ENCODE measurements at places on chromosomes 12 and 14. TPM values are rescaled to one million over a fixed set of nuclear protein-coding genes. Genes with fewer than 3 reads are reported as not detected.

- no peak overlapping the region for H3K27ac ChIP-seq
- no peak overlapping the region for H3K4me3 ChIP-seq
- peaks cover 82% of the 10 kb centered on the region for H3K4me1 ChIP-seq
- DNase-seq = no peak
Observed at GRCh38 chr14:91233936-91234790, 10.3 kb downstream of the GPR68 start.

- H3K27ac ChIP-seq = no peak overlapping the region
- no peaks in the 10 kb centered on the region for H3K36me3 ChIP-seq
- H3K4me1 ChIP-seq = no peaks in the 10 kb centered on the region
- no peak overlapping the region for H3K4me3 ChIP-seq
- no peaks in the 10 kb centered on the region for H3K27me3 ChIP-seq
Observed at GRCh38 chr14:60220084-60220483, 28.9 kb upstream of the PPM1A start.

GRCh38 chr14:96039633-96040311 is 610 bp downstream of the C14orf132 start:
- no peaks in the 10 kb centered on the region for H3K36me3 ChIP-seq
- DNase-seq = no peak
- H3K4me1 ChIP-seq = peaks cover 17% of the 10 kb centered on the region

- no peak for DNase-seq
- no peaks in the 10 kb centered on the region for H3K27me3 ChIP-seq
- H3K4me1 ChIP-seq = peaks cover 31% of the 10 kb centered on the region
- H3K27ac ChIP-seq = no peak overlapping the region
Observed at GRCh38 chr12:57775563-57776246, 3.3 kb downstream of the EEF1AKMT3 start.

GRCh38 chr12:120759591-120760348 is 34.1 kb downstream of the ACADS start:
- no peak for DNase-seq
- peaks cover 2% of the 10 kb centered on the region for H3K27me3 ChIP-seq
- H3K36me3 ChIP-seq = peaks cover 17% of the 10 kb centered on the region
- H3K27ac ChIP-seq = peak overlapping the region; percentile 89
- H3K4me3 ChIP-seq = no peak overlapping the region

DNA sequence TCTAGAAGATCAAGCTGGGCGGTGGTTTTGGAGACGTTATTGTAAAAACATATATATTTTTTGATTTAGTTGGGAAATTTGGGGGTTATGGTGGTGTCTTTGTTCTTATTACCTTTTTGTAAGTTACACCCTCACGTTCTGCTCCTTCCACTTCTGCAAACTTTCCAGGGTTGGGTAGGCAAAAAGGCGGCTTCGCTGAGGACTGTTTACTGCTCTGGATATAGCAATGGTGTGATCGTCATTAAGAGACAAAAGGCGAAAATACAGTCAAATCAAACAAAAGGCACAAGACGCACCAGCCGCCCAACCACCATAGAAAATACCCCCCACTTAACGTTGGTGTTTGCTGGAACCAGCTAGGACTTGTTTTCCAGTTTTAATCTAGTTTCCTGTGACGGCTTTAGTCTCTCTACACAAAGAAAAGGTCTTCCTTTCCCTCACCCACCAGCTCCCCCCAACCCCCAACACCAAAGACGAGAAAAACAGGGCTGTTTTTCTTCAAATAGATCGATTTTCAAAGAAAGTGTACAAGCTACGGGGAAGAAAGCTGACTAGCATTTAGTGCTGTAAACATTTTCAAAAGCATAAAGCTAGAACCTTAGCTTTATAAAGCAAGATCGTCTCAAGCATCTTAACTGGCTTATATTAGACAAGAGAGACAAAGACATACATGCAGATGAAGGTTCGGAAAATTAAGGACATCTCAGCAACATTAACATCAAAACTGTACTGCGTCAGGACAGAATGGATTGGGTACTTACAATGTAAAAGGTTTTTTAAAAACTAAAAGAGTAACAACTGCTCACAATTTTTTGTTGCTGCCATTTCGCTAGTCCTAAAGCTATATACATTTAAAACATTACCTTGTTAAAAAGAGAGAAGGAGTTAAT is 2.0 kb upstream of the SETD1B start:
- H3K36me3 ChIP-seq = peaks cover 45% of the 10 kb centered on the region
- H3K4me1 ChIP-seq = peaks cover 29% of the 10 kb centered on the region
- H3K27ac ChIP-seq = peak overlapping the region; percentile 98

MAP1LC3B2 gene
- 1.5 TPM for total RNA-seq

- no peak overlapping the region for H3K4me3 ChIP-seq
- H3K27me3 ChIP-seq = no peaks in the 10 kb centered on the region
- no peaks in the 10 kb centered on the region for H3K36me3 ChIP-seq
- DNase-seq = no peak
- no peak overlapping the region for H3K27ac ChIP-seq
Observed at GRCh38 chr12:116492703-116493324, 66.4 kb upstream of the MAP1LC3B2 start.

TC2N gene
- 196 TPM for total RNA-seq

DNA sequence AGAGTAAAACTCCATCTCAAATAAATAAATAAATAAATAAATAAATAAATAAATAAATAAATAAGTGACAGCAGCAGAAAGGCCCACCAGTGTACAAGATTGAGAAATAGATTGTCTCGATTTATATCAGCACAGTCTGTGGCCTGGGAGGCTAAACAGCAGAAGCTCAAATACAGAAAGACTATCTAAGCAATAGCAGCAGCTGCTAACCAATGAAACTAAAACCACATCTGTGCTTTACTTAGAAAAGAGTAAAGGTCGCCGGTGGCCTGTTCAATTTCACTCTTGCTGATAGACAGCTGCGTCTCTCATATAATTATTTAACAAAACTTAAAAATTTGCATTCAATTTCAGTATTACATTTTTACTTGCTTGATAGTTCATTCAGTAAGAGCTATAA is 325.7 kb downstream of the CEP128 start:
- H3K4me1 ChIP-seq = no peaks in the 10 kb centered on the region
- no peak for DNase-seq
- H3K36me3 ChIP-seq = no peaks in the 10 kb centered on the region
- H3K27me3 ChIP-seq = no peaks in the 10 kb centered on the region
- no peak overlapping the region for H3K4me3 ChIP-seq

PRPH gene
- not detected for total RNA-seq

GRCh38 chr14:102363182-102363943 is 622 bp downstream of the TECPR2 start:
- H3K27ac ChIP-seq = peak overlapping the region; percentile 91
- H3K27me3 ChIP-seq = no peaks in the 10 kb centered on the region
- peaks cover 29% of the 10 kb centered on the region for H3K4me1 ChIP-seq

DNA sequence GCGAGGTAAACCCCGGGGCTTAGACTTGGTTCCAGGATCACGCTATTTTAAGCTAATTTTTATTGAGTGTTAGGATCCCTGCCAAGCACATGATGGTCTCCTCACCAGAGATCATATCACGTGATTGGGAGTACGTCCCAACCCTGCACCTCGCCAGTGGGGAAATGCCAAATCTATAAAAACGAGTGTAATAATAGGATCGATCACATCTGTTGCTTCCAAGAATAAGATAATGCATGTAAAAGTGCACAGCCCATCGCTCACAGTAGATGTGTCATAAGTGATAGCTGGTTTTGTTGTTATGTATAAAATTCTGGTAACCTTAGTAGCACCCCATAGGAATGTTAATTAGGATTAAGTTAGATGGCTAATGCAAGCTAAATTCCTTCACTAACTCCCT is 581.0 kb upstream of the TMEM132C start:
- no peaks in the 10 kb centered on the region for H3K27me3 ChIP-seq
- H3K36me3 ChIP-seq = no peaks in the 10 kb centered on the region

DNA sequence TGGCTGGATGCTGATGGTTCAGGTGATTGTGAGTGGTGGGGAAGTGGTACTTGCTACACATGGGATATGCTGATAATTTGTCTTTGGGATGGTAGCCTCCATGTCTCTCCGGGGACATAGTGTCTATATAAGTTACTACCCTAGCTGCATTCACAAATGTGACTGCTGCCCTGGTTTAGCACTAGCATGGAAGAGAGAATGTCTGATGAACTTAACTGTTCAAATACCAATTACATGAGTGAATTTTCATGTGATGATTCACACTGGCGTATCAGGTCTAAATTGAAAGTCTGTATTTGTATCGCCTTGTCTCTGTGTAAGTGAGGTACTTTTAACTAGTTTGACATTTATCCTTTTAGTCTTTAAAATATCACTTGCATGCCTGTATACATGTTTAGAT is 34.4 kb downstream of the ATF7IP start:
- no peak for DNase-seq
- no peaks in the 10 kb centered on the region for H3K27me3 ChIP-seq
- H3K4me1 ChIP-seq = peaks cover 85% of the 10 kb centered on the region
- H3K4me3 ChIP-seq = peak overlapping the region; percentile 47

DNA sequence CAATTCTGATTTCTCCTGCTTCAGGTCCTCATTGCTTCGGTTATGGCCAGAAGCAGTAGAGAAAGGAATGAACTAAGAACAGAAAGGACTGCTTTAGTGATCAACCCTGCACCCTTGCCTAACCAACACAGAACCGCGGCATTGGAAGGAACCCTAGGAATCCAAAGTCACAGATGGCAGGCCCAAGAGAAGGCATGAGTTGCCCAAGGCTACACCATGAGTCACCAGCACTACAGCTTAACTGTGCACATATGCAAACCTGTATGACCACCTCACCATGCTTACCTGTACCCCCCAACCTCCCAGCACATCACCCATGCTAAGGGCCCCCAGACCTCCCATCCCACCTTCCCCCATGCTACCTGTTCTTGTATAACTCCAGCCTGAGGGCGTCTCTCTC is 25.9 kb upstream of the BLTP3B start:
- H3K4me1 ChIP-seq = peaks cover 9% of the 10 kb centered on the region
- no peaks in the 10 kb centered on the region for H3K27me3 ChIP-seq
- H3K27ac ChIP-seq = no peak overlapping the region
- H3K4me3 ChIP-seq = no peak overlapping the region

GRCh38 chr12:15788233-15789219 is 662 bp downstream of the EPS8 start:
- H3K4me3 ChIP-seq = peak overlapping the region; percentile 81
- DNase-seq = peak; percentile 25
- peak overlapping the region; percentile 47 for H3K27ac ChIP-seq
- peaks cover 17% of the 10 kb centered on the region for H3K4me1 ChIP-seq
- H3K27me3 ChIP-seq = peaks cover 70% of the 10 kb centered on the region

DNA sequence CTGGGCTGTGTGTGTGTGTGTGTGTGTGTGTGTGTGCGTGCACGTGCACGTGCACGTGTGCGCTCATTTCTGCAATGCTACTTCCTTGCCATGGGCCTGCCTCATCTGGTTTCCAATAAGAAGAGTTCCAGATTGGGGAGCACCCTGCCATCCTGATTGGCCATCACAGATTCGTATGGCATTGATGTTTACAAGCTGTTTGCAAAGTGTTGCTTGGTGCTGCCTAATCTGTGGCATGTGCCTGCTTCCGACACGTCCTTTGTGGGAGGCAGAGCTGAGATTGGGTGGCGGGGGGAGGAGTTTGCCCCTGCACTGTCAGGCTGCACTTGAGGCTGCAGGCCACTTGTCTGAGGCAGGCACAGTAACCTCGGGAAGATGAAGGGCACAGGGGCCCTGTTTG is 39.2 kb downstream of the SAMD4A start:
- H3K36me3 ChIP-seq = no peaks in the 10 kb centered on the region
- H3K27ac ChIP-seq = no peak overlapping the region
- H3K4me1 ChIP-seq = no peaks in the 10 kb centered on the region
- H3K27me3 ChIP-seq = peaks cover 3% of the 10 kb centered on the region
- DNase-seq = no peak
- no peak overlapping the region for H3K4me3 ChIP-seq

Data from activated CD4-positive, alpha-beta T cell treated with anti-CD3 and anti-CD28 coated beads, Interleukin-2, amount 10 ng/mL, durations not matched to agents 7 days and 5 days (primary cell).